Activated CD4-positive, alpha-beta memory T cell treated with anti-CD3 and anti-CD28 coated beads for 36 hours (primary cell): ENCODE measurements at places on chromosomes 12 and 14. TPM values are rescaled to one million over a fixed set of nuclear protein-coding genes. Genes with fewer than 3 reads are reported as not detected.
A peak's percentile ranks its signal among the peaks of the same experiment; 100 is the strongest.

DNA sequence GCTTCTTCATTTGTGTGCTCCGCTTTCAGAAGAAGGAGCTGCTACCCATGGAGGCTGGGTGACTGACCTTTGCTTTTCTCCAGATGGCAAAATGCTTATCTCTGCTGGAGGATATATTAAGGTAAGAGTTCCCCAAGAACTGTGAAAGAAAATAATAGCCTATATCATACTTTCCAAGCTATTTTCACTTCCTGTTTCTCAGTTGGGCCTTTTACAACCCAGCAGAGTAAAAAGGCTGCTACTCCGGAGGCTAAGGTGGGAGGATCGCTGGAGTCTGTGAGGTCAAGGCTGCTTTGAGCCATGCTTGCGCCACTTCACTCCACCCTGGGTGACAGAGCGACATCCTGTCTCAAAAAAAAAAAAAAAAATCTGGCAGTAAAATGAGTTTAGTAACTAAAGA is 82.1 kb downstream of the APAF1 start:
- H3K27me3 ChIP-seq: no peaks in the 10 kb centered on the region
- H3K27ac ChIP-seq: no peak overlapping the region
- H3K36me3 ChIP-seq: peaks cover 30% of the 10 kb centered on the region
- DNase-seq: no peak
- peaks cover 13% of the 10 kb centered on the region for H3K4me1 ChIP-seq

DNA sequence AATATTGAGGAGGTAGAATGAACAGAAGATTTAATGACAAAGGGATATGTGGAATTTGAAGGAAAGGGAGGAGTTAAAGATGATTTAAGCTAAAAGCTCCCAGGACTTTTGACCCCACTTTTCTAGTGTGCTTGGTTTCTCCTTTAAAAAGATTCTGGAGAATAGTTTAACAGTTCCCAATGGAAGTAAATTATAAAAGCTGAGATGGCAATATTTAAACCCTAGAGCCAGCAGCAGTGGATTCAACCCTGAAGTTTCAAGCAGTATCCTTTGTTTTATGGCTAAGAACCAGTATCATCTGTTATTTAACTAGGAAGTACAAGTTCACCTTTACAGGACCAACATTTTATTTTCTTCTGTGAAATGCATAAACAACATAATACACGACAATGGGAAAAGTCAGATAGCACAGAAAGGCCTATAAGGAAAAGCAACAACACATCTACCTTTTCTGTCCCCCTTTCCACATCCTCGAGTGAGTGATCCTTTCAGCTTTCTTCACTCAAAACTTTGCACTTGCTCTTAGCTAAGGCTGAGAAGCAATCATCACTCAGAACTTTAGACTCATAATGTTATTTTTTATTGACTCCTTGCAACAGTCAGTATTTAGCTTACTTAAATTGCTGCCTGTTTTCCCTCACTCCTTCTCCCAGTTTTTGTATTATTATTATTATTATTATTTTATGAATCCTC is 264.5 kb downstream of the FBXL14 start:
- no peak for DNase-seq
- H3K4me3 ChIP-seq: no peak overlapping the region
- no peak overlapping the region for H3K27ac ChIP-seq
- H3K27me3 ChIP-seq: no peaks in the 10 kb centered on the region

- H3K36me3 ChIP-seq: peaks cover 2% of the 10 kb centered on the region
- no peak overlapping the region for H3K4me3 ChIP-seq
- H3K27ac ChIP-seq: no peak overlapping the region
Measured at GRCh38 chr14:22200977-22201605, 387.9 kb downstream of the DAD1 start.

DNA sequence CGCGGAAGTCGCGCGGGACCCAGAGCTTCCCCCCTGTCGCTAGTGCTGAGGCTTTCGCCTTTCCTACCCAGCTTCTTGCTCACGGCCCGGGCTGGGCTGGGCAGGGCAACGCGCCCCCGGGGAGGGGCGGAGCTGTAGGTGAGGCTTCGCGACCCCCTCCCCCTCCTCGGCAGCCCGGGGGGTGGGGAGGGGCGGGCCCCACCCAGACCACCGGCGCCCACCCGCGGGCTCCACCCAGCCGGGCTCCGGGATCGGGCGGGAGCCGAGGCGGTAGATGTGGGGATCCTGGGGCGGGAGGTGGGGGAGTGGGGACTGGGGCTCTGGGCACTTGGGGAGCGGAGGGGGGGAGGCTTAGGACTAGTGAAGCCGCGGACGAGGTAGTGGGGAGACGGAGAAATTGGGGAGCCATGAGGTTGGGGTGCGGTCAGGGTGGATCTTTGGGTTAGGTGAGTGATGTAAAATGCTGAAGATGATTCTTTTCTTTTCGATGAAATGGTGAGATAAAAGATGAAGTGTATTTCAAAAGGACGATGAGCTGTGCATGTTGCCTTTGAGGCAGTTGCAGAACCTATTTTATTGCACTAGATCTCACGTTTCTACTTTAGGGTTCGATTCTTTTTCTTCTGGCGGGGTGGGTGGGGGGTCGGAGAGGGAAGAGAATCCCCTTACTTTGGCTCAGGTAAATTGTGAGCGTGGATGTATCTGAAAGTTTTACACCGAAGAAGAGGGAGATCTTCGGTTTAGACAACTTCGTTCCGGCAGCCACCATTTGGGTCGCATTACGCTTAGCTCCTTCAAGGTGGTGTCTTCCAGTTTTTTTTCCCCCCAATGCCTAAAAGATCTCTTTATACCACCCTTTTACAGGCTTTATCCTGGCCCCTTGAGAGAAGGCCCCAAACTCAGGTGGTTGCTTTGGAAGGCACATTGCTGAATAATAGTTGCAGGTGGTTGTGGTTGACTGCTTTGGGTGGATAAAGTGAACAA is 619 bp downstream of the ERC1 start:
- peak overlapping the region; percentile 94 for H3K4me3 ChIP-seq
- DNase-seq: no peak
- peaks cover 36% of the 10 kb centered on the region for H3K4me1 ChIP-seq
- no peaks in the 10 kb centered on the region for H3K27me3 ChIP-seq

DNA sequence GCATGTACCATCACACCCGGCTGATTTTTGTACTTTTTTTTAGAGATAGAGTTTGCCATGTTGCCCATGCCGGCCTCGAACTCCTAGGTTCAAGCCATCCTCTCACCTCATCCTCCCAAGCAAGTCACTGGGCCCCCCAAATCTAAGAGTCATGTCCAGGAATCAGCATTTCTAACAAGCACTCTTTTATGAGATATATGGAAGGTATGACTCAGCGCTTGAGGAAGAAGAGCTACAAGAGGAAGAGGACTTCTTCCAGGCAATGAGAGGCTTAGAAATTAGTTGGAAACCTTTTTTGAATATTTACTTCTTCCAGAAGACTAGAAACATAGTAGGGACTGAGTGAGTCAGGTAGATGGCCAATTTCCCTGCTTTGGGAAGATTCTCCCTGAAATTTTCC is 114.5 kb downstream of the HMGA2 start:
- peaks cover 11% of the 10 kb centered on the region for H3K27me3 ChIP-seq
- H3K4me3 ChIP-seq: no peak overlapping the region
- no peaks in the 10 kb centered on the region for H3K4me1 ChIP-seq
- DNase-seq: no peak
- no peaks in the 10 kb centered on the region for H3K36me3 ChIP-seq

DNA sequence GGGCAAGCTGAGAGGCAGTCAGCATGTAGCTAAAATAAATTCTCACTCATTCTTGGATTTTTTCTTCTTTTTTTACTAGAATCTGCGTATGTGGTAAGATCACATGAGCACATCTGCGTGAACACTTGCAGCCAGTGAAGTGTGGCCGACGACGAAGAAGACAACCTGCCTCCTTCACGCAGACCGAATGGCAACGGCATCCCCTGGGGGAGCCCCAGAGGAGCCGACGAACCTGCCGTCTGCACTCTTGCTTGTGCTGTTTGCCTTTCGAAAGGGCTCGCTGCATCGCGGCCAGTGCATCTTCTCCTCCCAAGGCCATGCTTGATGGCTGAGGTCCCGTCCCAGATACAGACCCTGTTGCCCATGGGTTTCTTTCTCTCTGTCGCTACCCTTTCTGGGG is 113.8 kb downstream of the KCNK10 start:
- H3K4me3 ChIP-seq: no peak overlapping the region
- H3K36me3 ChIP-seq: no peaks in the 10 kb centered on the region
- no peak for DNase-seq
- H3K27me3 ChIP-seq: peaks cover 19% of the 10 kb centered on the region
- no peaks in the 10 kb centered on the region for H3K4me1 ChIP-seq

Gene RAD52
- 14.5 TPM for total RNA-seq

Gene CLEC6A
- total RNA-seq: not detected

Gene GYS2
- not detected for total RNA-seq
